ENCODE measurements at places on chromosomes 13 and 19.

- DNase-seq: no peak
Observed at GRCh38 chr19:10523135-10523636, 5.9 kb upstream of the S1PR5 start.

- no peak for DNase-seq
Observed at GRCh38 chr19:32550666-32551065, 30.3 kb upstream of the PDCD5 start.

GRCh38 chr19:44909775-44910174 is 4.2 kb downstream of the APOE start:
- DNase-seq: no peak

- DNase-seq: peak; percentile 28
Observed at GRCh38 chr13:44974056-44974793, 15.0 kb downstream of the NUFIP1 start.

DNA sequence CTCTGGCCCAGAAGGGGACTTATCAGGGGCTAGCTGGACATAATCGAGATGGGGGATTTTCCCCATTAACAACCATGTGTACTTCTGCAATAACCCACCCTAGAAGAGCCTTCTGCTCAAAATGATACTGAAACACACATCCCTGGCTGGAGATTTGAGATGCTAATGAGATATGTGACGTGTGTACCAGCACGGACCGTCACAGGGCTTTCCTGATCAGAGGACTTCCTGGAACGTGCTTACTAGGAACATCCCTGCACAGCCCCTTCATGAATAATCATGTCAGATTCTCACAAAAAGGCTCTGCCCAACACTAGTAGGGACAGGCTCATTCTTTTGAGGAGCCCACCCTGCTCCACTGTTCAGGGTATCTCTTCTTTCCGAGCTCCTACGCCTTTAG is 6.5 kb upstream of the ERVV-1 start:
- DNase-seq: no peak

- DNase-seq: no peak
Observed at GRCh38 chr13:64029343-64030093, 2613.9 kb upstream of the PCDH20 start.

- DNase-seq: no peak
Observed at GRCh38 chr13:40591091-40591490, 75.3 kb downstream of the FOXO1 start.

GRCh38 chr13:40517486-40518480 is 148.7 kb downstream of the FOXO1 start:
- DNase-seq: no peak

DNA sequence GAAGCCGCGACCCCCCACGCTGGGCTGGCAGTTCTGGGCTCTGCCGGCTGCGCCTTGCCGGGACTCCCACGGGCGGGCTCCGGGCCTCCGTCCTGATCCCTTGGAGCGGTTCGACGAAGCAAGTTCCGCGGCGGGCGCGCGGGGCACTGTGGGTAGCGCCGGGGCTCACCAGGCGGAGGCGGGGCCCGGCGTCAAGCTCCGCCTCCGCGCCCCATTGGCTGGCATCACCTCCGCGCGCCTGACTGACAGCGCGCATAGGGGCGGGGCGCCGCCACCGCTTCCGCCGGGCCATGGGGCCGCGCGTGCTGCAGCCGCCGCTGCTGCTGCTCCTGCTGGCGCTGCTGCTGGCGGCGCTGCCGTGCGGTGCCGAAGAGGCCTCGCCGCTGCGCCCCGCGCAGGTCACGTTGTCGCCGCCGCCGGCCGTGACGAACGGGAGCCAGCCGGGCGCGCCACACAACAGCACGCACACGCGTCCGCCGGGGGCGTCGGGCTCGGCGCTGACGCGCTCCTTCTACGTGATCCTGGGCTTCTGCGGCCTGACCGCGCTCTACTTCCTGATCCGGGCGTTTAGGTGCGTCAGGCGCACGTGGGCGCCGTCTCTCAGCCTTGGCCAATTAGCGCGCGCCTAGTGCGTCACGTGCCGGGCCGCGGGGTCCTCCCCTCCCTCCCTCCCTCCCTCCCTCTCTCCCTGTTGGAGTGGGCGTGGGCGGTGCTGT is at the start of gene FAM174C:
TSS of gene FAM174C (plus strand) at position 271 of the 716 bp plus-strand sequence. CDS start at position 291, 20 bp downstream.
- peak; percentile 92 for DNase-seq

GRCh38 chr19:38662537-38663155 is 15.2 kb downstream of the ACTN4 start:
- DNase-seq: no peak

DNA sequence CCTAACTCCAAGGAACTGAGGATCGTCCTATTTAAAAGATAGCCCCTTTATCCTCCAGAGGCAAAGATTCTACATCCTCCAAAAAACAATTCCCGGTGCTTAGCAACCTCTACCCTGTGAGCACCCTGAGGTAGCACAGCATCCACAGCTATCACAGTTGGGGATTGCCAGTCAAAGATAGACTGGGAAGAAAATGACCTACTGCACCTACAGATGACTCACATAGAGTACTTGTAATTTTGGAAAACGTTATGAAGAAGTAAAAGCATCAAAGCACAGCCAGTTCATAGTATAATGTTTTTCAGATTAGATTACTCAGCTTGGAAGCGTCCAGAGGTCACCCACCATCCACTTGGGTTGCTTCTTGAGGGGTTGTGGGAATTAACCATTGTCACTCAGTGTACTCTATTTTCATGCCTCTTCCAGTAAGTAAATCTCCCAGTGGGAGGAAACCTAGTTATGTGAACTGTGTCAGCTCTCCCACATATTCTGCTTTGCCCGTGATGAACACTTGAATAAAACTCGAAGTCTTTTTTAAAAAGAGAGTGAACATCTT is 8.9 kb upstream of the FAM124A start:
- no peak for DNase-seq

DNA sequence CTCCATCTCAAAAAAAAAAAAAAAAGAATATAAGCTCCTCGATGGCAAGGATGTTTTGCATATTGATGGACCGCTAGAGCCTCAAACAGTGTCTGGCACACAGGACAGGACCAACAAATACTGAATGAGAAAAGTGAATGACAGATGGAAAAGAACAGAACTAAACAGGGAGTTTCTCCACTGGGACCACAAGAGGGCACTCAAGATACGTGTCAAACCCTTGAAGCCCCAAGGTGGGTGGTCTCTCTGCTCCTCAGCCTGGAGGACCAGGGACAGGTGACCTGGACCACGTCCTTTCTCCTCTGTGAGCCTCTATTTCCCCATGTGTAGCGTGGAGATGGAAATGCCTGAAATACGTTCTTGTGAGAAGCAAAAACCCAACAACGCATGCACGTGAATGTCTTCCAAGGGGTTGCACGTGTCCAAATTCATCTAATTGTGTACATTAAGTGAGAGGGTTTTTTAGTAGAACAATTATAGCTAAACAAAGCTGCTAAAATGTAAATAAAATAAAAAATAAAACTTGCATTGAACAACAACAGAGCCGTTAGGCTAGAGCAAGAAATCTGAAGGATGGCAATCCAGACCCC is 5.7 kb upstream of the CDC42EP5 start:
- DNase-seq: no peak

DNA sequence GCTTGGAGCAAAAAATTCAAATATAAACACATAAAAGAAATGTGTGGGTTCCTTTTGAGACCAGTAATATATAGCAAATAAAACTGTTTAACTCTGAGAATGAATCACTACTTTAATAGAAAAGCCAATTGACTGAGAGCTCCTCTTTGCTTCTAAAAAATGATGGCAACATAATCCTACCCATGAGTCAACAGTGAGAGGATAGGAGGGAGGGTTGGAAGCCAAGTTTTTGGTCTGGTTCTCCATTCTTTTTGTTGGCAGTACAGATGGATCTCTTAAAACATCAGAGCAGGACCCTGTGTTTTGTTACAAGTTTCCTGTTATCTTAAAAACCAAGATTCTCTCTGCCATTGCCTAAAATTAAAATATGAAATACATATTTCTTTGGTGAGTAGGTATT is 50.0 kb upstream of the POSTN start:
- peak; percentile 65 for DNase-seq

DNA sequence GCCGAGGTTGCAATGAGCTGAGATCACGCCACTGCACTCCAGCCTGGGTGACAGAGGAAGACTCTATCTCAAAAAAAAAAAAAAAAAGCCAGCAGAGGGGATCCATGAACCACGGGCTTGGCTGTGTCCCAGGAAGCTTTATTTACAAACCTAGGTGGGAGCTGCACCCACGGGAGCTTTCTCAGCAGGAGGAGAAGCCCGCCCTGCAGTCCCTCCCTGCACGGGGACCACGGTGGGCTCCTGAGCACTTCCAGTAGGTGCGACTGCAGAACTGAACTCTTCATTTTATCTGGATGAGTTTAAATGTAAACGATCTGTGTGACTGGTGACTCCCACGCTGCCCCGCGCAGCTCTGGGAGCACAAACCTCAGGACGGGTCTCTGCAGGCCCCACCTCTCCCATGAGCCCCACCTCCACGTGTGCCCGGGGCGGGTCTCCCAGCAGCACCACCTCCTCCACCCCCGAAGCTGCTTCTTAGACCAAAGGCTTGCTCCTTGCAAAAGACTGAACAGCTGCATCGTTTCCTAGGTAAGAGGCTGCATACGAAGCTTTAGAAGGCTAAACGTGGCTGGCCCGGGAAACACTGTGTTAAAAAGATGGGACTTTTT is 66.4 kb downstream of the SPACA7 start:
- no peak for DNase-seq

DNA sequence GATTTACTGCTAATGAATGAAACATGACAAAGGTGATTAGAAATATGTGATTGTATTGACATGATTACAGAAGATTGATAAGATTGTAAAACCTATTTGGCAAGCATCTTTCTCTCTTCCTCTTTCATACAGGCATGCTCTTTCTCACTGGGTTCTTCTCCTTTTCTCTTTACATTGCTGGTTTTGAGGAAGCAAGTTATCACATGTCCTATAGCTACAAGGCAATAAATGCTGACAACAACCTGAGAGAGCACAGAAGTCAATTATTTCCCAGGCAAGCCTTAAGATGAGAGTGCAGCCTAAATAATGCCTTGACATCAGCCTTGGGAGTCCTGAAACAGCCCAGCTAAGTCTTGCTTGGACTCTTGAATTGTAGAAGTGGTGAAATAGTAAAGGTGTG is 875.0 kb downstream of the SLITRK1 start:
- no peak for DNase-seq

DNA sequence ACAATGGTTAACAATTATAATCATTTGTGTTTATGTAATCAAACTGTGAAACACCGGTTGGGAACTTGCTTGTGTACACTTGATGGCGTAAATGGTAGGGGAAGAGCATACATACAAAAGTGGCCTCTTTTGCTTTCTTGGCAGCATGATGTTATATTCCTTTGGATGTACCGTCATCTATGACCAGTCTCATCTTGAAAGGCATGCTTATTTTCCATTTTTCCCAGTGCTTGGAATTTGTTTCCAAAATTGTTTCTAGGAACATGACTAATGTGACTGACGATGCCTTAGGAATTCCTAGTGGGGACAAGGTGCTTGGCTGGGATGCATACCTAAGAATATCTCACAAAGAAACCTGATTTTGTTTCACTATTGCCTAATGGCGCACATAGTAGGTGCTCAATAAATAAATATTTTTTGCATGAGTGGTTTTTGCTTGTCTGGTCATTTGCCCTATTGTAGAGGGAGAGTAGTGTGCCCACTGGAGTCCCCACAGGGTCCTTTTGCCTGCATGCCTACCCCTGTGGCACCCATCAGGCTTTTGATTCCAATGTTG is 45.5 kb downstream of the SAE1 start:
- DNase-seq: peak; percentile 37

DNA sequence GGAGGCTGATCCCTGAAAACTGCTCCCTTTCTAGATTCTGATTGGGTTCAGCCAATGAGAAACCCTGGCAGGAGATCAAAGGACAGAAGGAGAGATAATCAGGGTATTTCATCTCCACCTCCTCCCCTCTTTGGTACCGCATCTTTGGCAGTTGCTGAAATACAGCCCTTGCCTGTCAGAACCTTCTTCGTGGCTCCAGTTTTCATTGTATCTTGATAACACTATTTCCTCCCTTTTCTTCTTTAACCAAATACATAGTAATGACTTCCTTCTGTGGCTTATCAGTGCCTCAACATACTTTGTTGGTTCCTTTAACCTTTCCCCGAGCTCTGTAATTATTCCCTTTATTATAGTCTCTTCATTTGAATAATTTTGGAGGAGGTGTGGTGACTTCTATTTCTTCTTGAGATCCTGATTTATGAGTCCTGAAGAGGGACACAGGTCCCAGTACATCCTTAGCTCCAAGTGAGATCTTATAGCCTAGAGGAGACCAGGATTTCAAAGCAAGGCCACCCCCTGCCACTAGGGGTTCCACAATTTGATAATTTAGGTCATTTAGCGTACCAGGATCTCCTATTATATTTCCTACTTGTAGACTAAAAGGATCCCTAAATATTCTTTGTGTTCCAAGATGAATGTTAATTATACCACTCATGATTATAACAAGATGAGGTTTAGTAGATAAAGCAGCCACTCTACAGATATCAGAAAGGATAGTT is 98.0 kb downstream of the EDNRB start:
- DNase-seq: no peak

GRCh38 chr13:105159841-105160240 is 1375.6 kb downstream of the EFNB2 start:
- DNase-seq: no peak

DNA sequence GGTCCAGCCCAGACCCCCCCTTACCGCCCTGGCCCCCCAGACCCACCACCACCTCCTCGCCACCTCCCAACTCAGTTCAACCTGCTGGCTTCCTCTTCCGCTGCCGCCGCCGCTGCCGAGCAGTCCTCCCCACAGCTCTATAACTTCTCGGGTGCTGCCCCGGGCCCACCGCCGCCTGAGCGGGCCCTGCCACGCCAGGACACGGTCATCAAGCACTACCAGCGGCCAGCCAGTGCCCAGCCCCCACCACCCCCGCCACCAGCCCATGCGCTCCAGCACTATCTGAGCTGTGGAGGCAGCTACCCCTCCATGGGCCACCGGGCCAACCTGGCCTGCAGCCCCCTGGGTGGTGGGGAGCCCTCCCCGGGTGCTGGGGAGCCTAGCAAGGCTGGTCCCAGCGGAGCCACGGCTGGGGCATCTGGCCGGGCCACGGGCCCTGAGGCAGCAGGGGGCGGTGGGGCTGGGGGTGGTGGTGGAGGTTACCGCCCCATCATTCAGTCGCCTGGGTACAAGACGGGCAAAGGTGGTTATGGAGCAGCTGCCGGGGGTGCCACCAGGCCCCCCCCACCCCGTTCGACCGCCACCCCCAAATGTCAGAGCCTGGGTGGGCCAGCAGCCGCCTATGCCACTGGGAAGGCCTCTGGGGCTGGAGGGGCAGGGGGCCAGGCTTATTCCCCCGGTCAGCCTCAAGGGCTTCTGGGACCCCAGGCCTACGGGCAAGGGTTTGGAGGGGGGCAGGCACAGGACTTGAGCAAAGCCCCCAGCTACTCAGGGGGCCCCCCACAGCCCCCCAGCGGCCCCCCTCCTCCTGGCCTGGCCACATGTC is 4.2 kb downstream of the PRR12 start:
- DNase-seq: no peak
